ENCODE measurements at places on chromosomes 11 and 22.
A peak's percentile ranks its signal among the peaks of the same experiment; 100 is the strongest.

DNA sequence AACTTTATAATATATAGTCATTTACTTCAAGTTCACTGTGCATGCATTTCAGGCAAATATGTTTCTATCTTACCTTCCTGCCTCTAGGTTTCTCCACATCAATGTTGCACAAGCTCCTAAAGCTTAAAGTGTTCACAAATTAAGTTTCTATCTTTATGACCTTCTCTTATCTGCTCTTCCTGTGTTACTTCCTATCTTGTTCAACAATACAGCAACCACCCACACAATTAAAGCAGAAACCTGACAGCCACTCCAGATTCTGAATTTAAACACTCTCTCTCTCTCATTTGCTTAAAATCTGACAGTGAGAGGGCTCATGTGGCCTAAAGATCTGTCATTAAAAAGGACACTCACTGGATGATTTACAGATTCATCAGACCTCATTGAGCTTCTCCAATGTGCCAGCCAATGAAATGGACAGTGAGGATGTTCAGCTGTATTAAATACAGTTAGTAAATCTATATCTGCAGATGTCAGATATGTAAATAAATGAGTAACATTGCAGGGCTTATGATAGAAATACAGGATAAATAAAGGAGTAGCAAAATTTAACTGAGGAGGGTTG, 10.9 kb downstream of the PDGFD start:
- DNase-seq, result no peak

GRCh38 chr22:25839755-25840154, 97.8 kb downstream of the MYO18B start:
- DNase-seq, result no peak

DNA sequence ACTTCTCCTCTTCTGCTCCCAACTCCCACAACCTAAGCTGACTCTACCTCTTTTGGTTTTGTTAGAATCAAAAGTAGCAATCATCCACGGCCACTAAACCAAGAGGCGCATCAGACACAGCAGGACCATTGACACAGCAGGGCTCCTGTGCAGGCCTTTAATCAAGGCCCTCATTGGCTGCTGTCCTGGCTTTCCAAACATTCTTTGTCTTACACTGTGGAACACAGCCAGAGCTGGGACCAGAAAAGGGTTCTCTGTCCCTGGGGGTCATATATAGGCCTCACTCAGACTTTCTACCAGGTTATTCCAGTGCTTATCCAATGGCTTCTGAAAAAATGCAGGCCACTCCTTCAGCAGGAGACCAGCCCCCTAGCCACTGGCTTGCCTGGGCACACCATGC, 212.7 kb upstream of the NTM start:
- no peak for DNase-seq

DNA sequence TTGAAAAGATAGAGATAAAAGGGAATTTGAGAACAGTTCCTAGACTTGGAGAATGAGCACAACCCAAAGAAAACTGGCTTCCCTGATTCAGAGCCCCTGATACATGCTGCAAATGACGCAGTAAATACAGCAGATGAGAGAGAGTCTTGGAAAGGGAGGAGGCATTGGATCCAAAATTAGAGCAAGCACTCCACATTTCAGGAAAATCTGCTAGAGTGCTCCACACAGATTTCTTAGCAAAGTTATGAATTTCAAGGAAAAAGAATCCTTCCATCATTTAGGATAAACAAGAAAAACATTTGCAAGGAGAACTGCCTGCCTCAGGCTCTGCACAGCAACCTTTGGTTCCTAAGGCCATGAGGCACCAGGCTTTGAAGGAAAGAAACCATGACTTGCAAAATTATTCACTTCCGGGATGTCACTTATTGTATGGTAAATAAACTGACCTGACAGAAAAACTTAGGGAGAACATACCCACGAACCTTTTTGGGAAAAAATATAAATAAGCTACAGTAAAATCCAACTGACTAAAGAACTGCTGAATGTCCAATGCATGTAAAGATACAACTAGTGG, 89.8 kb upstream of the RTL6 start:
- no peak for DNase-seq

GRCh38 chr11:15770798-15771414, 585.4 kb downstream of the SOX6 start:
- peak; percentile 34 for DNase-seq
